A549 treated with CORT108297 at 1 μM for 4 hours (cell line): ENCODE measurements at places on chromosomes 2 and 18. TPM values are rescaled to one million over a fixed set of nuclear protein-coding genes. Genes with fewer than 3 reads are reported as not detected.

The SERPINB4 gene
- 0.14 to 0.25 TPM (median 0.19 TPM) in 5 replicates for total RNA-seq

The PLEKHH2 gene
- total RNA-seq, result 0.74 to 1.2 TPM (median 1.1 TPM) in 5 replicates

The DNAJC5G gene
- not detected in 5 replicates for total RNA-seq

The SP140 gene
- 0.10 to 0.45 TPM (median 0.16 TPM) in 3 of 5 replicates, not detected in the others for total RNA-seq

The TMEM182 gene
- total RNA-seq, result 3.6 to 5.9 TPM (median 5.3 TPM) in 5 replicates

The DARS1 gene
- total RNA-seq, result 52.7 to 62.1 TPM (median 55.9 TPM) in 5 replicates
